ENCODE measurements at places on chromosomes 4 and X.
A peak's percentile ranks its signal among the peaks of the same experiment; 100 is the strongest.

DNA sequence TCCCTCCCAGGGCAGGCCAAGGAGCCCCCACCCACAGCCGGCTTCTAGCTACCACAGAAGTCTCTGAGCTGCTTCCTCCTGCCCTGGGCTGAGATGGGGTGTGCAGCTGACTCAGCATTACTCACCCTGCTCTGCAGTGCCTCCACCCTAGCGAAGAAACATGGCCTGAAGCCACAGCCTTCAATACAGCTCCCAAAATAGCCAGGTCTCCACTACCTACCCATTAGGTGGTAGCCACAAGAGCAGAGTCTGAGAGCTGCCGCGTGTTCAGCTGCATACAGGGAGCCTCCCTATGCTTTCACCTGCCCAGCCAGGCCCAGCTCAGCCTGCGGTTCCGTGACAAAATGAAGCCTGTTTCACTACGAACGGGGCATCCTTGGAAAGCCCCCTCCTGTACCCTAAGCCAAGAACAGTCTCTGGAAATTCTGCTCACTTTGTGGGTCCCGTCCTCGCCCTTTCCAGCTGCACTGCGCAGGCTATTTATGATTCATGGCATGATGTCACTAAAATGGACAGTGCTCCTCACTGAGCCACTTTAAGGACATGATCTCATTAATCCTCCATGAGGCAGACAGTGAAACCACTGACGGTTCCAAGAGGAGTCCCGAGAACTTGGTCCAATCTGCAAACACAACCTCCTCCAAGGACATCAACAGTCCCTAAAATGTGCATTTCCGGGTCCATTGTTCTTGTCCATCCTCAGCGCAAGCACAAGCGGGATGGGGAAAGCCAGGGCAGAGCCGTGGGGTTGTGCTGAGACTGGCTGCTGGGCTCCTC, 20.2 kb downstream of the WDR1 start:
- DNase-seq = peak; percentile 64

DNA sequence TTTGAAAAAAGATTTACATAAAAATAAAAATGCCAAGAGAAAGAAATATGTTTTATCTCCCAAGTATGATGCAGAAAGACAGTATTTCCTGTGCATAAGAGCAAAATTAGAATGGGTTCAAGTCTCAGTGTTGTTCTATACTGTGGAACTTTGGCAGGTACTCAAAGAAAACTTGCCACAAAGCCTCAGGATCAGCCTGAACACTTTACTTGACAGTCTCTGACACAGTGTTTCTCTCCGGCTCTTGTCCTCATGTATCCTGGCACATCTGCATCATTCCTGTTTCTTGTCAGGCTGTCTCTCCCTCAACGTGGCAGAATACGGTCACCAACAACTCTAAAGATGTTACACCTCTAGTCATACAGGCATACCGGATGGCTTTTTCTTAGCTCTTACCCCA, 273.7 kb downstream of the ARHGAP24 start:
- DNase-seq = no peak

DNA sequence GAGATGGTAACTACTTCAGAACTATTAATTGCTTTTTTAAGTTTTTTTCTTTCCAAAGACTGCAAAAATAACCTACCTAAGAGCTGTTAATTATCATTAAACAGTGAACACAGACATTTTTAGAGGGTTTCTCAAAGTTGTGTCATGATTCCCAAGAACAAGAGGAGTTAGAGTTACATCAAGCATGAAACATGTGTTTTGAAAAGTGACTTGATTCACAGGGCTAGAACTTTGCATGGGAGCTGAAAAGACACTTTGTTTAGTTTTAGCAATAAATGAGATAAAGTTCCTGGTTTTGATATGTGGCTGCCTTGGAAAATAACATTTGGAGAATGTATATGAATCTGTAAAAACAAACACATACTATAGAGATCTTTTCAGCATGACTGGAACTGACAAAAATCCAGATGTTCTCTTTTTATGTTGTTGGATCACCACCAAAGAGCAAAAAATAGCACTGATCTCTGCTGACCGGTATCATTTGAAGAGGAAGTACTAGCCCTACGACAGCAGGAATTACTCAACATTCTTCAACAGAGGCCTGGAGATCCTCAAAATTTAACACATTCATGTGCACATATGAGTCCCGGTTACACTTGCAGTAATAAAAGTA, 173.0 kb upstream of the PCDH18 start:
- DNase-seq = no peak

DNA sequence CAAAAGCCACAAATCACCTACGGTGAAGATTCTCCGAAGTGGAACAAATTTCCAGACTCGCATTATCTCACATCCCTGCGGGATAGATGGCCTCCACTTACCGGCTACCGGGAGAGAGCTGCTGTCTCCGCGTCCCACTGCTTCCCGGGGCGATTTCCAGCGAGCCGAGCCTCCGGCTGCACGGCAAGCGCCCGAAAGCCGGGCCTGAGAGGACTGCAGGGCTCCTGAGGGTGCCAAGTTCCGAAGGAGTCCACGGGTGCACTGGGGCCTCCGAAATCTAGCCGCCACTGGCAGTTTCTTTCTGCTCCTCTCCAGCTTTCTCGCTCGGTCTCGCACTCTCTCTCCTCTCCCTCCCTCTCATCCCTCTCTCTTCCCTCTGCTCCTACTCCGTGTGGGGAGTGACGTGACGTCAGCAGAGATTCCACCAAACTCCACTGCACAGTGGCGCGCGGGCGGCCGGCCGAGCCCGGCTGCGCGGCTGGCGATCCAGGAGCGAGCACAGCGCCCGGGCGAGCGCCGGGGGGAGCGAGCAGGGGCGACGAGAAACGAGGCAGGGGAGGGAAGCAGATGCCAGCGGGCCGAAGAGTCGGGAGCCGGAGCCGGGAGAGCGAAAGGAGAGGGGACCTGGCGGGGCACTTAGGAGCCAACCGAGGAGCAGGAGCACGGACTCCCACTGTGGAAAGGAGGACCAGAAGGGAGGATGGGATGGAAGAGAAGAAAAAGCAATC, 14.0 kb upstream of the PITX2 start:
- DNase-seq = no peak

DNA sequence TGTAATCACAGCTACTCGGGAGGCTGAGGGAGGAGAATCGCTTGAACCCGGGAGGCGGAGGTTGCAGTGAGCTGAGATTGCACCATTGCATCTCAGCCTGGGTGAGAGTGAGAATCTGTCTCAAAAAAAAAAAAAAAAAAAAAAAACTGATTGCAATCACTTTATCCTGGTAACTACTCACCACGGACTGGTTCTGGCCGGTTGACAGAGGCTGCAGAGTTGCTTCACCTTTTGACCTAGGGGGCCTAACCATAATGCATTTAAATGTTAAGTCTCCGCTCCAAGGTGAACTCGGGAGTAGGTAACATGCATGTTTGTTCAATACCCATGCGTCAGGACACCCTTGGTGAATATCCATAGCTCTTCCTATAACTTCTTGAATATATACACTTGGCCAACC, 1.8 kb downstream of the PPP2R3B start:
- DNase-seq = no peak

GRCh38 chr4:304969-305680, at the start of gene ZNF732:
Gene ZNF732 (minus strand): TSS chr4:305474. CDS start chr4:305310, 164 bp downstream.
- no peak for DNase-seq

GRCh38 chrX:103919270-103919637, 43.2 kb upstream of the TMSB15B start:
- DNase-seq = peak; percentile 62

DNA sequence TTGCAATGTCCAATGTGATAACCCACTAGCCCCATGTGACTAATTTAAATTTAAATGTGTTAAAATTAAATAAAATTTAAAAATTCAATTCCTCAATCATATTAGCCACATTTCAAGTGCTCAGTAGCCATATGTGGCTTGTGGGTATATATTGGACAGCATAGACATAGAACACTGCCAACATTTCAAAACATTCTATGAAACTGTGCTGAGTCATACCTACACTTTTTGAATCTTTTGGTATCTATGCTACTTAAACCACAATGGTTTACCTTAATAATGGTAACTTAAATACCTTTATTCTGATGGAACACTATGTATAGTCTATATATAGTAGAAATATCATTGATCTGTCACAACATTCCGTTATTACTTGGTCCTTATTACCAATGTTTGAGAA, 223.4 kb upstream of the ATOH1 start:
- no peak for DNase-seq
